Natural killer cell treated with Interleukin-12 subunit alpha and Interleukin-12 subunit beta and Interleukin-15 and Interleukin-18, amount 100 ng/mL, for 72 hours (primary cell): ENCODE measurements at places on chromosomes 6 and 20.
A peak's percentile ranks its signal among the peaks of the same experiment; 100 is the strongest.

DNA sequence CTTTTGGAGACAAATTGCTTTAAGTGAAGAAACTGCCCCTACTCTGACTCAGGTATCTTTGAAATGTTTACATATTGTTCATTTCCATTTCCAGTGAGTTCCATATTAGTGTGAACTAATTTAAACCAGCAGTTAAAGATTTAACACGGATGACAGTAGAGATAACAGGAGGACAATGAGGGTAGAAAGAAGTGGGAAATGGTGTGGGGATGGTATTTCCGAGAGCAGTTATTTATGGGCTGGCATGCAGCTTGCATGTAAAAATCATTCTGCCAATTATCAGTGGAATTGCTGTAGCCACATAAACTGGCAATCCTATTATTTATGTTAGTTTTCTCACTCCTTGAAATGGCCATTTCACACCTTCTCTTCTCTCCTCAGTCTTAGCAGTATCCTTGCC is 8.6 kb upstream of the ADGRF5 start:
- peaks cover 2% of the 10 kb centered on the region for H3K27me3 ChIP-seq
- no peak overlapping the region for H3K4me3 ChIP-seq
- no peaks in the 10 kb centered on the region for H3K36me3 ChIP-seq

DNA sequence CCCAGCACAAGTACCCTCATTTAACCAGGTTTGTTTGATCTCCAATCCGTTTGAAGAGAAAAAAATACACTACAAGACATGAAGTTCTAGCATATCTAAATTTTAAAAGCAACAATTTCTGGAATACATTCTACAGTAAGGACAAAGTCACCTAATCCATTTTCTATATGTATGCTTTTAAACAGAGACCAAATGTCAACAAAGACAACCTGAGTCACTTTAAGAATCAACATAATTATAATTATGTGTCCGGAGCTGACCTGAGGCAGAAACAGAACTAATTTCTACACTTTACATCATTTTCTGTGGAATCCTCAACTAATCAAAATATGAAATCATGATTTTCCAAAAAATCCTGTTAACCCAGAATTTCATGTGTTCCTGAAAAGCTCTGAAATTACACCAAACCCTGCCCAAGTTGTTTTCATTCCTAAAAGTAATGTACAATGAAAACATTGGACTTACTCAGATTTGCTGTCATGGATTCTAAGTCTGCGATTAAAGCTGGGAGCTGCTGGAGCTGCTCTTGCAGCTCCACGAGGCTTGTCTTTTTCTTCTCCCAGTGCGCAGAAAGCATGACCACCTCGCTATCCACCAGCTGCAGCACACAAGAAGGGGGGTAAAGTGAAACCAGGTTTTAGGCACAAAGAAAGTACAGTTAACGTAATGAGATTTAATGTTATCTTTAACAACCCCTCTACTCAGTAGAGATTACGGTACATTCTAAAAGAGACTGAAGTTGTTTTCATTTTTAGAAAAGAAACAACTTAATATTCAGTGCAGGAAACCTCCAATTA is 35.8 kb downstream of the DTNBP1 start:
- no peak for DNase-seq
- H3K4me3 ChIP-seq: peak overlapping the region; percentile 78
- no peaks in the 10 kb centered on the region for H3K27me3 ChIP-seq
- H3K27ac ChIP-seq: no peak overlapping the region

GRCh38 chr6:11008821-11009220 is 35.3 kb downstream of the ELOVL2 start:
- H3K27ac ChIP-seq: no peak overlapping the region
- no peak for DNase-seq
- H3K4me3 ChIP-seq: no peak overlapping the region
- no peaks in the 10 kb centered on the region for H3K36me3 ChIP-seq
- H3K4me1 ChIP-seq: no peaks in the 10 kb centered on the region

DNA sequence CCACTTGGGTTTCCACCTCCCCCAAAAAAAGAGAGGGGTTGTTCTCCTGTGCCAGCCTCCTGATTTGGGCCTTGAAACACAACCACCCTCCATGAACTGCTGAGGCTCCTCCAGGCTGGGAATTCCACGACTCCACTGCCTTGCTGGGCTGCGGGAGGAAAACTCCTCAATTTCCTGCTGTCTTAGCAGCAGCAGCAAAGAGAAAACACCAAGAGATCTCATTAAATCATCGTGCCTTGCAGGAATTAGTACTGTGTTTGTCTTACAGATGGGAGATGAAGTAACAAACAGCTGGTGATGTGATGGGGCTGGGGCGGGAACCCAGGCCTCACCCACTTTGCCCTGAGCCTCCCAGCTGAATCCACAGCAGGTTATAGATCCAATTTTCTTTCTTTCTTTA is 29.0 kb downstream of the BPIFB1 start:
- no peak for DNase-seq
- H3K27ac ChIP-seq: no peak overlapping the region

- no peak for DNase-seq
- H3K4me1 ChIP-seq: no peaks in the 10 kb centered on the region
- no peak overlapping the region for H3K4me3 ChIP-seq
- no peaks in the 10 kb centered on the region for H3K27me3 ChIP-seq
Observed at GRCh38 chr6:74609871-74610270, 596.0 kb downstream of the COL12A1 start.

GRCh38 chr6:23096876-23097275 is 527.5 kb downstream of the HDGFL1 start:
- H3K4me3 ChIP-seq: no peak overlapping the region
- H3K27ac ChIP-seq: no peak overlapping the region
- no peaks in the 10 kb centered on the region for H3K27me3 ChIP-seq
- H3K4me1 ChIP-seq: no peaks in the 10 kb centered on the region

DNA sequence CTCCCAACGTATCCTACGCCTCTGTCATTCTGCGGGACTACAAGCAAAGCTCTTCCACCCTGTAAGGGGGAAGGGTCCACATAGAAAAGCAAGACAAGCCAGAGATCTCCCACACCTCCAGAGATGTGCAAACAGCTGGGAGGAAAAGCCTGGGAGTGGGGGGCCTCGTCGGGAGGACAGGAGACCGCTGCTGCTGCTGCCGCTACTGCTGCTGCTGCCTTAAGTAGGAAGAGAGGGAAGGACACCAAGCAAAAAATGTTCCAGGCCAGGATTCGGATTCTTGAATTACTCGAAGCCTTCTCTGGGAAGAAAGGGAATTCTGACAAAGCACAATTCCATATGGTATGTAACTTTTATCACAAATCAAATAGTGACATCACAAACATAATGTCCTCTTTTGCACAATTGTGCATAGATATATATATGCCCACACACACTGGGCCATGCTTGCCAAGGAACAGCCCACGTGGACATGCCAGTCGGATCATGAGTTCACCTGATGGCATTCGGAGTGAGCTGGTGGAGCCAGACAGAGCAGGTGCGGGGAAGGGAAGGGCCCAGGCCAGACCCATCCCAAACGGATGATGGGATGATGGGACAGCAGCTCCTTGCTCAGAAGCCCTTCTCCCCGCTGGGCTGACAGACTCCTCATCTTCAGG is 108.8 kb upstream of the RAB32 start:
- no peaks in the 10 kb centered on the region for H3K27me3 ChIP-seq
- H3K4me3 ChIP-seq: no peak overlapping the region
- no peak overlapping the region for H3K27ac ChIP-seq
- no peaks in the 10 kb centered on the region for H3K4me1 ChIP-seq
- H3K36me3 ChIP-seq: no peaks in the 10 kb centered on the region
- DNase-seq: no peak

GRCh38 chr6:101393829-101394251 is 332 bp downstream of the GRIK2 start:
- no peak overlapping the region for H3K27ac ChIP-seq
- no peak overlapping the region for H3K4me3 ChIP-seq
- peaks cover 7% of the 10 kb centered on the region for H3K36me3 ChIP-seq
- peaks cover 14% of the 10 kb centered on the region for H3K27me3 ChIP-seq

DNA sequence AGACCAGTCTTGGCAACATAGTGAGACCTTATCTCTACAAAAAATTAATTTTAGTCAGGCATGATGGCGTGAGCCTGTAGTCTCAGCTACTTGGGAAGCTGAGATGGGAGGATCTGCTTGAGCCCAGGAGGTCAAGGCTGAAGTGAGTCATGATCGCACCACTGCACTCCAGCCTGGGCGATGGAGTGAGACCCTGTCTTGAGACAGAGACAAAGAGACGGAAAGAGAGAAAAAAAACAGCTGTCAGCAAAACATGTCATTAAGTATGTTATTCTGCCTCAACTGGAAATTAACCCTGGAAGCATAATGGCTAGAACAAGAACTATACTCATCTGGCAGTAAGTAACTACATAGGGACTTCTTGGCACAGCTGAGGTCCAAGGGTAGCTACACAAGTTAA is 7.2 kb downstream of the MMS22L start:
- H3K36me3 ChIP-seq: peaks cover 33% of the 10 kb centered on the region
- H3K27me3 ChIP-seq: no peaks in the 10 kb centered on the region
- no peak overlapping the region for H3K4me3 ChIP-seq
- peak overlapping the region; percentile 59 for H3K27ac ChIP-seq
- peaks cover 12% of the 10 kb centered on the region for H3K4me1 ChIP-seq
- no peak for DNase-seq

DNA sequence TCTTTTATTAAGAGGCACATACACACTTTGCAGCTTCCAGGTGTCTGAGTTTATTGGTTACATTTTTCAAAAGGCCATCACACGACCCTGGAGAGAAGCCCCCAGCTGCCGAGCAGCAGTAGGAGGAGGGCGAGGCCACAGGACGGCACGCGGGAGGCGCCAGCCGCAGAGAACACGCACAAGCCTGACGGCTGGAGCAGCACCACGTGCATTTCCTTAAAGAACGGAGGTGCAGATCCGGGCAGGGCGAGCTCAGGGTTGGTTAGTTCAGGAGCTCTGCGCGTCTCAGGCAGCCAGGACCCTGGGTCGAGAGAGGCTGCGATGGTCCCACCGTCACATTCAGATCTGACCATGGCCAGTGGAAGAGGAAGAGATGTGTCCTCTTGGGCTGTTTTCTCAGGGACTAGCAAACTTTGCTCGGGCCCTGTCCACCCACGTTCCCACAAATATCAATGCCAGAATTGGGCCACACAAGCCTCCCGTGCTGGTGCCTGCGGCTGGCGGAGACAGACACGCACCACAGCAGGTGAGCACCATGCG is 121.4 kb upstream of the AFDN start:
- peaks cover 41% of the 10 kb centered on the region for H3K27me3 ChIP-seq
- DNase-seq: no peak
- H3K36me3 ChIP-seq: peaks cover 5% of the 10 kb centered on the region
- H3K4me3 ChIP-seq: no peak overlapping the region
- no peak overlapping the region for H3K27ac ChIP-seq

DNA sequence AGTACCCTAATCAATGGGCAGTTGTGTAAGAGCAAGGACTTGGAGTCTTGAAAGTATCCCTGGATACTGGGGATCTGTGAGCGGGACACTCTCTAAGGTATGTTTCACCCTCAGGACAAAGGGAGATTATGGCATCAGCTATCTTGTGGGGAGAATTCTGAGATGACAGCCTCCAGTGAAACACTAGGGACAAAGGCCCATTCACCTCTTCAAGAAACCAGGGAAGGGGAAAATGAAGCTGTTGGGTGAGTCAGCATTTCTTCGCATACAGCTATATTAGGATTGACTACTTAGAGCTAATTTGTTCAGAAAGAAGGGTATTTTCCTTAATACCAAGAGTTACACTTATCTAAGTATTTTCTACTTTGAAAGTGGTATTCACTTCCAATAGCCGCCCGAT is 35.9 kb downstream of the OPN5 start:
- H3K36me3 ChIP-seq: peaks cover 5% of the 10 kb centered on the region
- H3K27me3 ChIP-seq: peaks cover 44% of the 10 kb centered on the region
- DNase-seq: no peak
- H3K4me1 ChIP-seq: no peaks in the 10 kb centered on the region
- H3K4me3 ChIP-seq: no peak overlapping the region

- H3K36me3 ChIP-seq: no peaks in the 10 kb centered on the region
- peaks cover 14% of the 10 kb centered on the region for H3K27me3 ChIP-seq
- peaks cover 2% of the 10 kb centered on the region for H3K4me1 ChIP-seq
- no peak overlapping the region for H3K4me3 ChIP-seq
Observed at GRCh38 chr20:56625837-56626236, 3.3 kb upstream of the TFAP2C start.

GRCh38 chr20:36208257-36208656 is 28.0 kb upstream of the AAR2 start:
- DNase-seq: no peak
- H3K27me3 ChIP-seq: no peaks in the 10 kb centered on the region
- no peak overlapping the region for H3K4me3 ChIP-seq
- H3K36me3 ChIP-seq: no peaks in the 10 kb centered on the region
- H3K4me1 ChIP-seq: peaks cover under 1% of the 10 kb centered on the region
- no peak overlapping the region for H3K27ac ChIP-seq

DNA sequence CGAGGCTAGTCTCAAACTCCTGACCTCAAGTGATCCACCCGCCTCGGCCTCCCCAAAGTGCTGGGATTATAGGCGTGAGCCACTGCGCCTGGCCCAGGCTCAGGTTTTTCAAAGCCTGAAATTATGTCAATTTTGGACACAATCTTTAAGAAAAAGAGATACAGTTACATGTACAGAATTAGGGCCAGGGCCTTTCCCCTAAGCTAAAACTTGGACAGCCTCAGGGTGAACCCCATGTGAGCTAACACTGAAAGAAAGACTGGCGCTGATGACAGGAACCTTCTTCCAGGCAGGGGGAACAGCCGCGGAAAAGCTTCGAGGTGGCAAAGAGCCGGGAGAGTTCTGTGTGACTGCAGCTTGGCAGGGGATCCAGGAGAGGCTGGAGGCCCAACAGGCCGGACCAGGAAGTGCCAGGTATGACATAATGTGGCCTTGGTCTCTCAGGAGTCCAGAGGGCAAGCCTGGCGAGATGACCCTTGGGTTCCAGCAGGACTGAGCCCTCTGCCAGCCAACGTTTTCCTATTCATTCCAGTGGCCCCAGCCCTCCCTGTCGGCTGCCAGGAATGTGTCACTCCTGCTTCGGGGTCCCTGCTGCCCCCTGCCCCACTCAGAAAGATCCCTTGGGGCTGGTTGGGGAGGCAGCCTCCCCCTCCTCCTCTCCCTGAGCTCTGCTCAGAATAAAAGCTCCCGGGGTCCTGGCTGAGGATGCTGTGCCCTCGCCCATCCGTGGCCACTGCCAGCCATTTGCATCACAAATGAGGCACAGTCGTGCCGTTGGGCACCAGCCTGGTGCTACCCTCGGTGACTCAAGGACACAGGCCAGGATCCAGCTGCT is 37.3 kb downstream of the RBM38 start:
- H3K27me3 ChIP-seq: no peaks in the 10 kb centered on the region
- no peak overlapping the region for H3K27ac ChIP-seq
- no peak for DNase-seq
- no peak overlapping the region for H3K4me3 ChIP-seq

DNA sequence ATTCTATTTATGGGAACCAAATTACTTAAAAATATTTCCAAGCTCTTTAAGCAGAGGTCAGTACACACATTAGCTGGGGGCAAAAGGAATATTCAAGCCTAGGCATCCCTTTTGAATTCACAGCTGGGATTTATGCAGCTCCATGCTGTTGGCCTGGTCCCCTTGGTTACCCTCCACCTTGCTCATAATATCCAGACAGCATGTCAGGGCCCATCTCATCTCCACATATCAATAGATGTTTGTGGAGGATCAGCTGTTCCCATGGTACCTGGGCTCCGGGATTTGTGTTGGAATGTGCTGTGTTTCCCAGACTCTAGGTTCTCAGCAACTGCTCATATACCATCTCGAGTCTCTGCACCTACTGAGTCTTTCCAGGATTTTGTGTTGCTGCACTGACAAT is 534.8 kb downstream of the BMP2 start:
- no peak for DNase-seq
- no peak overlapping the region for H3K27ac ChIP-seq
- H3K4me1 ChIP-seq: no peaks in the 10 kb centered on the region
- H3K36me3 ChIP-seq: no peaks in the 10 kb centered on the region

- H3K4me1 ChIP-seq: peaks cover 9% of the 10 kb centered on the region
- H3K27me3 ChIP-seq: peaks cover 22% of the 10 kb centered on the region
- no peak for DNase-seq
- no peak overlapping the region for H3K27ac ChIP-seq
- no peak overlapping the region for H3K4me3 ChIP-seq
Observed at GRCh38 chr6:28220257-28221133, 4.6 kb upstream of the ZSCAN9 start.
